ENCODE measurements at places on chromosomes 2 and 18. TPM values are rescaled to one million over a fixed set of nuclear protein-coding genes. Genes with fewer than 3 reads are reported as not detected.

GRCh38 chr2:149192427-149192826 is 138.0 kb upstream of the LYPD6 start:
- no peak overlapping the region for H3K27ac ChIP-seq
- no peak overlapping the region for H3K4me3 ChIP-seq
- peaks cover 5% of the 10 kb centered on the region for H3K27me3 ChIP-seq
- no peaks in the 10 kb centered on the region for H3K4me1 ChIP-seq
- DNase-seq, result no peak

- no peak overlapping the region for H3K27ac ChIP-seq
- H3K27me3 ChIP-seq, result no peaks in the 10 kb centered on the region
- H3K36me3 ChIP-seq, result peaks cover 10% of the 10 kb centered on the region
These were observed 113.1 kb downstream of the NFATC1 start for GRCh38 chr18:79508565-79509535.

DNA sequence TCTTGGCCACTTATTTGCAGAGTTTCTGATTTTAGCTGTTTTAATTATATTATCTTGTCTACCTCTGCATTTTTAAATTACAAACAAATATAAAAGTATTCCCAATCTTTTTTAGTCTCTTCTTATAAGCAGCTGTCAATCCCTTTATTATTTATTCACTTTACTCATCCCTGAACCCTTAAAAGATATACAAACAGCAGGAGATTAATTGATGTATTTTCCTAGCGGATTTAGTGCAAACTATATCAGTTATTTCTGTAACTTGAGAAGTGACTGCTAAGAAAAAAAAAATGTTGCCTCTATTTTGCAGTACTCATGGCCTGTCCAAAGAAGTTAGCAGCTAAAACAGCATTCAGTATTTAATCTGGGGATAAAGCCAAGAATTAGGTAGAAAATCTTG is 42.1 kb upstream of the GCFC2 start:
- no peak for DNase-seq
- H3K4me1 ChIP-seq, result no peaks in the 10 kb centered on the region
- no peak overlapping the region for H3K4me3 ChIP-seq
- H3K36me3 ChIP-seq, result no peaks in the 10 kb centered on the region
- H3K27ac ChIP-seq, result no peak overlapping the region

GRCh38 chr18:79781331-79781941 is 16.3 kb upstream of the KCNG2 start:
- no peaks in the 10 kb centered on the region for H3K36me3 ChIP-seq
- no peak overlapping the region for H3K27ac ChIP-seq
- H3K4me1 ChIP-seq, result no peaks in the 10 kb centered on the region
- no peak overlapping the region for H3K4me3 ChIP-seq
- no peaks in the 10 kb centered on the region for H3K27me3 ChIP-seq

DNA sequence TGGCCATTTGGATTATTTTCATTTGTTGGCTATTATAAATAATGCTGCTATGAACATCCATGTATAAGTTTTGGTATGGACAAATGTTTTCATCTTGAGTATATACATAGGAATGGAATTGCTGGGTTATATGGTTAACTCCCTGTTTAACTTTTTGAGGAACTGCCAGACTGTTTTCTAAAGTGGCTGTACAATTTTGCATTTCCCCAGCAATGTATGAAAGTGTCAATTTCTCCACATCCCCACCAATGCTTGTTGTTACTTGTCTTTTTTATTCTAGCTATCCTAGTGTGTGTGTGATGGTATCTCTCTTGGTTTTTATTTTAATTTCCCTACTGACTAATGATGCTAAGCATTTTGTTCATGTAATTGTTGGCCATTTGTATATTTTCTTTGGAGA is 90.6 kb upstream of the CYP26B1 start:
- peaks cover 2% of the 10 kb centered on the region for H3K27me3 ChIP-seq
- no peak overlapping the region for H3K27ac ChIP-seq
- H3K4me1 ChIP-seq, result peaks cover 9% of the 10 kb centered on the region
- no peak for DNase-seq

- no peak overlapping the region for H3K4me3 ChIP-seq
- no peaks in the 10 kb centered on the region for H3K36me3 ChIP-seq
- H3K4me1 ChIP-seq, result peaks cover 3% of the 10 kb centered on the region
- H3K27ac ChIP-seq, result no peak overlapping the region
These were observed 5.6 kb upstream of the NTSR2 start for GRCh38 chr2:11675423-11676112.

The MAB21L4 gene
- total RNA-seq, result not detected

The STARD6 gene
- not detected for total RNA-seq

Data from activated CD4-positive, alpha-beta T cell treated with anti-CD3 and anti-CD28 coated beads, Interleukin-2, amount 10 ng/mL, durations not matched to agents 7 days and 5 days (primary cell).